ENCODE measurements at places on chromosomes 2 and 18.

DNA sequence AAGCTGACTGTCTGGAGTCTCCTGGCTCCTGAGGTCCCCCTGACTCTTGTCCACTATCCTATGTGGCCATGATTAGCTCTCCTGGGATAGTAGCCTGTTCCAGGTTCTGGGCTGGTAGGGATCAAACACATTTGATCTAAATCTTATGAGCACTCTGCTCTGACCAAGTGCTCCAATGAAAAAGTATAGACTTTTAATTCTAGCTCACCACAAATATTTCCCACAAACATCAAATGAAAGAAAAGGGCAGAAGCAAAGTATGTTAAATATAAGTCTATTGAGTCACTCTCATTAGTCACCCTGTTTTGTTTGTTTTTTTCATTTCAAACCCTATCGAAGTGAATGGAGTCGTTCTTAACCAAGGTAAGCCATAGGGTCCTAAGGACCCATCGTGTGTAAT, 39.7 kb upstream of the NEDD4L start:
- H3K27me3 ChIP-seq, result peaks cover 18% of the 10 kb centered on the region
- H3K36me3 ChIP-seq, result no peaks in the 10 kb centered on the region
- H3K27ac ChIP-seq, result no peak overlapping the region
- peaks cover 7% of the 10 kb centered on the region for H3K4me1 ChIP-seq
- DNase-seq, result no peak

DNA sequence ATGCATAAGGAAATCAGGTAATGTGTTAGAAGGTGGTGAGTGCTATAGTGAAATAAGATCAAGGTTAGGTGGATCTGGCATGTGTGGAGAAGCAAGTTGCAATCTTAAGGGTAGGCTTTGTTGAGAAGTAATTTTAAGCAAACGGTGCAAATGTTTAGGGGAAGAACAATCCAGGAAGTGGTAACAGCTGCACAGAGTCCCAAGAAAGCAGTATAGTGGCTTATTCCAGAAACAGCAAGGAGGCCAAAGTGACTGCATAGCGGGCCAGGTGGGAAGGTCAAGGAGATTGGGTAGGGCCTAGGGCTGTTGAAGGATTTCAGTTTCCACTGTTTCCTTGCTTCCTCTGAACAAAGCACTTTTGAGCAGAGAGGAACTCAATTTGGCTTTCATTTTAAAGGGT, 30.0 kb upstream of the RAB1A start:
- H3K4me1 ChIP-seq, result peaks cover 18% of the 10 kb centered on the region
- peaks cover 9% of the 10 kb centered on the region for H3K27me3 ChIP-seq
- DNase-seq, result no peak
- H3K36me3 ChIP-seq, result no peaks in the 10 kb centered on the region
- H3K27ac ChIP-seq, result no peak overlapping the region

GRCh38 chr2:201151127-201151981, 31.6 kb upstream of the CASP10 start:
- DNase-seq, result no peak
- no peak overlapping the region for H3K27ac ChIP-seq
- peaks cover 5% of the 10 kb centered on the region for H3K27me3 ChIP-seq
- H3K36me3 ChIP-seq, result no peaks in the 10 kb centered on the region

GRCh38 chr2:121650315-121650930, 1.2 kb upstream of the CLASP1 start:
- peak overlapping the region; percentile 99 for H3K27ac ChIP-seq
- H3K4me3 ChIP-seq, result peak overlapping the region; percentile 96
- no peaks in the 10 kb centered on the region for H3K27me3 ChIP-seq

- no peaks in the 10 kb centered on the region for H3K36me3 ChIP-seq
- no peak overlapping the region for H3K4me3 ChIP-seq
- no peaks in the 10 kb centered on the region for H3K27me3 ChIP-seq
- no peak overlapping the region for H3K27ac ChIP-seq
- H3K4me1 ChIP-seq, result peaks cover 55% of the 10 kb centered on the region
Measured at GRCh38 chr2:118056165-118056534, 32.1 kb upstream of the INSIG2 start.

- no peak overlapping the region for H3K27ac ChIP-seq
- H3K27me3 ChIP-seq, result no peaks in the 10 kb centered on the region
- no peak for DNase-seq
- no peak overlapping the region for H3K4me3 ChIP-seq
Measured at GRCh38 chr2:191012845-191013681, 908 bp downstream of the STAT1 start.

DNA sequence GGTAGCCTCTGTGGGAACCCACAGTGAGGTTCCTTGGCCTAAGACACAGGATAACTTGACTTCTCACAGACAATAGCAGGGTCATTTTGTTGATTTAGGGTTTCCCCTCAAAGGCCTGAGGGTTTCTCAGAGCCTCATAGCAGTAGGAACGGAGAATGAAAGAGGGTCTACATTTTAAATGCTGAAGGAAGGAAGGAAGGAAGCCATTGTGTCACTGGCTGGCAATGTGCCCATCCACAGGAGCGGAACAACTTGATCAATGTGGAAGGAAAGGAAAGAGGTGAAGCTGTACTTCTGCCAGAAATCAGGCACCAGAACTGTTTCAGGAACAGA, 5.1 kb downstream of the IL1B start:
- H3K27me3 ChIP-seq, result peaks cover 34% of the 10 kb centered on the region
- no peaks in the 10 kb centered on the region for H3K36me3 ChIP-seq
- DNase-seq, result no peak
- H3K27ac ChIP-seq, result no peak overlapping the region
- H3K4me3 ChIP-seq, result no peak overlapping the region
- peaks cover 8% of the 10 kb centered on the region for H3K4me1 ChIP-seq

DNA sequence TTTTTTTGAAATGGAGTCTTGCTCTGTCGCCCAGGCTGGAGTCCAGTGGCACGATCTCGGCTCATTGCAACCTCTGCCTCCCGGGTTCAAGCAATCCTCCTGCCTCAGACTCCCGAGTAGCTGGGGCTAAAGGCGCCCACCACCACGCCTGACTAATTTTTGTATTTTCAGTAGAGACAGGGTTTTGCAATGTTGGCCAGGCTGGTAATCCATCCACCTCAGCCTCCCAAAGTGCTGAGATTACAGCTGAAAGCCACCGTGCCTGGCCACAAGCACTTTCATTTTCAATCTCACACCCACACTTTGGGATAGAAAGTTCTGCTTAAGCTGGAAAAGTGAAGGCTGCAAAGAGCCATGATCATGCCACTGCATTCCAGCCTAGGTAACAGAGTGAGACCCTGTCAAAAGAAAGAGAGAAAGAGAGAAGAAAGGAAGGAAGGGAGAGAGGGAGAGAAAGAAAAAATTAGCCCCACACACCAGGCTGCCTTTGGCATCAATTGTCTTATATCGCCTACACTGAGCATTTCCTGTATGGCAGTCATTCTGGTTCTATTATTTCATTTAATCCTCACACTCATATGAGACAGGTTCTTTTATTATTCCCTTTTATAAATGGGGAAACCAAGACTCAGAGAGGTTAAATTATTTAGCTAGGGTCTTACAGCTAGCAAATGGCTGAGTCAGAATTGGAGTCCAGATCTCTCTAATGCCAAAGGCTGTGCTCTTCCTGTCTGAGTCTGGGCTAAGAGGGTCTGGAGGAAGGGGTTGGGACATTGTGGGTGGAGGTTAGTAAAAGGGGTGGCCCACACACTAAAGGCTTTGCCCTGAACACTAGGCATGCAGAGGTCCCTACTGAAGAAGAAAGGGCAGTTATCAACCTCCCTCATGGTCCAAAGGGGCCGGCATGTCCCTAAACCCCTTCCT, 37.9 kb upstream of the PKDCC start:
- peaks cover 11% of the 10 kb centered on the region for H3K36me3 ChIP-seq
- H3K4me3 ChIP-seq, result no peak overlapping the region
- H3K4me1 ChIP-seq, result peaks cover 54% of the 10 kb centered on the region
- H3K27ac ChIP-seq, result peak overlapping the region; percentile 24
- peaks cover 17% of the 10 kb centered on the region for H3K27me3 ChIP-seq

- H3K27me3 ChIP-seq, result no peaks in the 10 kb centered on the region
- H3K36me3 ChIP-seq, result peaks cover 2% of the 10 kb centered on the region
- H3K4me1 ChIP-seq, result peaks cover 45% of the 10 kb centered on the region
- peak overlapping the region; percentile 99 for H3K27ac ChIP-seq
- no peak for DNase-seq
- H3K4me3 ChIP-seq, result peak overlapping the region; percentile 97
Measured at GRCh38 chr18:76490670-76491472, 4.2 kb downstream of the ZNF516 start.

All from nephron progenitor cell (in vitro differentiated cells).